ENCODE measurements at places on chromosomes 11 and 22. TPM values are rescaled to one million over a fixed set of nuclear protein-coding genes. Genes with fewer than 3 reads are reported as not detected.

DNA sequence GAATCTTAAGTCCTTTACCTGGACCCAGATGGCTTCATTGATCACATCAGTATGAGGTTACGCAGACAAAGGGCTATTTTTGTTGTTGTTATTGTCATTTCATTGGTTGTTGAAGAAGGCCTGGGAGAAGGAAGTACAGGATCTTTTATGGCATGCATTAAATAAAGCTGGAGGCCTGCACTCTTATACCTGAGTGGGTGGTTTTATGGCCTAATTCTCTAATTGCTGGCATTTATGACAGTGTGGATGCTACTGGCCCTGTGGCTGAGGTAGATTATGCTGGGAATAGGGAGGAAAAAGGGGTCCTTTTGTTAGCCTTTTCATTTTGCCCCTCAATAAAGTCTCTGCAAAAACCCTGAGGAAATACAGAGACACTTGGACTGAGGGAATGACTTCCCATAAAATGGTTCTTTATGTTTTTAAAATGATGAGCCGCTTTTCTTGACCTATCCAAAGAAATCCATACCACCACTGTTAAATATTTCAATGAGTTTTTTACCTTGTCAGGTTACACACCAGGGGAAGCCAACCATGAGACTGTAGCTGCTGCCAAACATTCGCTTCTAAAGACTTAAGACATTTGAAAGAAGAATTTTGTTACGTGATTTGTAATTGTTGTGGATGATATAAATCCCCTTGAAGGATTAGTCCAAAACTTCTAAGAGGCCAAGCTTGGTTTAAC is 6.8 kb downstream of the KMT2A start:
- no peak for DNase-seq
- H3K36me3 ChIP-seq = no peaks in the 10 kb centered on the region
- peaks cover 63% of the 10 kb centered on the region for H3K4me1 ChIP-seq
- no peaks in the 10 kb centered on the region for H3K27me3 ChIP-seq
- H3K4me3 ChIP-seq = no peak overlapping the region
- no peak overlapping the region for H3K27ac ChIP-seq

The YPEL1 gene
- total RNA-seq = 6.0 TPM

The NUCB2 gene
- total RNA-seq = 231 TPM

The PGA5 gene
- total RNA-seq = not detected

DNA sequence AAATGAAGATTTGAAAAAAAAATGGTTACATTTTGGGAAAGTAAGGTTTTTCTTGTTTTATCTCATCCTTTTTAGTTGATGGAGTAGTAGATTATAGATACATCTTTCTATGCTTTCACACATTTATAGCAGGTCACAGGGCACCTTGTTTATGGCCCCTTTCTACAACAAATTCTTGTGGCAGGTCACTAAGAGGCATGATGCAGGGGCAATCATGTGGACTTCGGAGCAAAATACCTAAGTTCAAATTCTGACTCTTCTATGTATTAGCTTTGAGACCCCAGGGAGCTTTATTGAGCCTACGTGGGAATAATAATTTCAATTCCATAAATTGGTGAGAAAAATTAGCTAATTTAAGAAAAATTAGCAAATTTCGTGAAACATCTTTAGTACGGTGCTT is 177.4 kb downstream of the DSCAML1 start:
- H3K27me3 ChIP-seq = peaks cover 28% of the 10 kb centered on the region
- H3K4me3 ChIP-seq = no peak overlapping the region
- H3K4me1 ChIP-seq = no peaks in the 10 kb centered on the region
- no peak for DNase-seq

The CDC42BPG gene
- 0.46 TPM for total RNA-seq

The CCDC88B gene
- total RNA-seq = 0.99 TPM

GRCh38 chr11:91421641-91422040 is 803.0 kb upstream of the FAT3 start:
- H3K27me3 ChIP-seq = peaks cover 11% of the 10 kb centered on the region
- no peaks in the 10 kb centered on the region for H3K4me1 ChIP-seq
- no peaks in the 10 kb centered on the region for H3K36me3 ChIP-seq
- H3K4me3 ChIP-seq = no peak overlapping the region
- H3K27ac ChIP-seq = no peak overlapping the region

DNA sequence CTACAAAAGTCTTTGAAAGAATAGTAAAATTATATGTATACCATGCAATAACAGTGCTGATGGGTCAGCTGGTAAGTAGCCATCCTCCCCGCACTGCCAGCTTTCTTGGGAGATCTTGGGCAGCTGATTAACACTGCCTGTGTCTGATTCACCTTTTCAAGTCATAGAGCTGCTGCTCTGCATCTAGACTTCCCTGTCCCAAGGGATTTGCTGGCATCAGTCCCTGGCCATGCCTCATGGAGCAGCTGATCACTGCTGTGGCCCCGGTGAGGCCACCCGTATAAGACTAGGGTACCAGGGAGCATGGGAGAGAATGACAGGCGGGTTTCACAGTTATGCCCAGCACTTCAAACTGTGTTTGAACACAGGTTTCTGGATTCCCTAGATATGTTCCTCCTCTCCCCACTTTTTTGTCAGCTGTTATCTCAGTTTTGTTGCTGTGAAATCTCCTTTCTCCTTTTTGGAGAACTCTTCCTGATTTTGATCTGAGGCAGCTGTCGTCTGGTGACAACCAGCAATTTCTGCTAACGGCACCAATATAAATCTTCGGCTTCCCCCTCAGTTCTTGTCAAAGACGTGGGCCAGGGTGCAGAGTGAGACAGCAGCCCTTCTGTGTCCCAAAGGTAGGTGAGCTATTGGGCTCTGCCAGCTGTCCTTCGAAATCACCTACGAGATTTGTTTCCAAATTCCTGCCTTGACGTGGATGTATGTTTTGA is 438.9 kb downstream of the NTM start:
- no peaks in the 10 kb centered on the region for H3K4me1 ChIP-seq
- no peak overlapping the region for H3K4me3 ChIP-seq
- no peaks in the 10 kb centered on the region for H3K36me3 ChIP-seq
- no peak overlapping the region for H3K27ac ChIP-seq
- no peak for DNase-seq
- peaks cover 27% of the 10 kb centered on the region for H3K27me3 ChIP-seq

GRCh38 chr11:2369320-2369719 is 7.8 kb upstream of the CD81 start:
- no peak overlapping the region for H3K4me3 ChIP-seq
- H3K27me3 ChIP-seq = no peaks in the 10 kb centered on the region
- no peak overlapping the region for H3K27ac ChIP-seq
- no peaks in the 10 kb centered on the region for H3K36me3 ChIP-seq

The MS4A3 gene
- total RNA-seq = not detected

DNA sequence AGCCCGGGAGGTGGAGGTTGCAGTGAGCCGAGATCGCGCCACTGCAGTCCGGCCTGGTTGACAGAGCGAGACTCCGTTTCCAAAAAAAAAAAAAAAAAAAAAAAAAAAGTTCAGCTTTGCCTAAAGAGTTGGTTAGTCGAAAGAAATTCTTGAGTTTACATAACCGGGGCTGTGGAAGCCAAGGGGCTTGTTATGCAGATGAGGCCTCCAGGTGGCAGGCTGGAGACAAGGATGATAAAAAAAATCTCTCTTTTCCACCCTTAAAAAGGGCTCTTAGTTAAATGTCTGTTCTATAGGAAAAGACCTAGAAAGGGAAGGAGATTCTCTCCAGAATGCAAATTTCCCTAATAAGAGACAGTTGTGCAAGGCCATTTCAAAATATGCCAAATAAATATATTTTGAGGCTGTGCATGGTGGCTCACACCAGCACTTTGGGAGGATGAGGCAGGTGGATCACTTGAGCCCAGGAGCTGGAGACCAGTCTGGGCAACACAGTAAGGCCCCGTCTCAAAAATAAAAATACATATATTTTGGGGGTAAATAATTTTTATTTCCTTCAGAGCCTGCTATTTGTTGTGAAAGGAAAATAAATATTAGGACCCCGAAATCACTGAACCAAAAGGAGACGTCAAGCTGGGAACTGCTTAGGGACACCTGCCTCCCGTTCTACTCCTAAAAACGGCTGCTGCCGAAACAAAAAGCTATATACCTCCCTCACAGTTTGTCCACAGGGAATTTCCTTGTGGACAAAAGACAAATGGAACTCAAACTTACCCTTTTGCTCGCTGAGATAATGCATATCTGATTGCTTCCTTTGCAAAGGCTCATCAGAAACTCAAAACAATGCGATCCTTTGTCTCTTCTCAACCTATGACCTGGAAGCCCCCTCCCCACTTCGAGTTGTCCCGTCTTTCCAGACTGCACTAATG is 2.4 kb upstream of the IFITM2 start:
- H3K27ac ChIP-seq = no peak overlapping the region
- no peaks in the 10 kb centered on the region for H3K36me3 ChIP-seq
- no peak for DNase-seq
- peaks cover 33% of the 10 kb centered on the region for H3K4me1 ChIP-seq
- H3K4me3 ChIP-seq = no peak overlapping the region
- H3K27me3 ChIP-seq = no peaks in the 10 kb centered on the region

GRCh38 chr11:1202154-1202775 is 20.6 kb upstream of the MUC5B start:
- peak; percentile 77 for DNase-seq
- peaks cover 2% of the 10 kb centered on the region for H3K27me3 ChIP-seq
- H3K4me3 ChIP-seq = no peak overlapping the region
- no peaks in the 10 kb centered on the region for H3K4me1 ChIP-seq

The MYOD1 gene
- not detected for total RNA-seq

DNA sequence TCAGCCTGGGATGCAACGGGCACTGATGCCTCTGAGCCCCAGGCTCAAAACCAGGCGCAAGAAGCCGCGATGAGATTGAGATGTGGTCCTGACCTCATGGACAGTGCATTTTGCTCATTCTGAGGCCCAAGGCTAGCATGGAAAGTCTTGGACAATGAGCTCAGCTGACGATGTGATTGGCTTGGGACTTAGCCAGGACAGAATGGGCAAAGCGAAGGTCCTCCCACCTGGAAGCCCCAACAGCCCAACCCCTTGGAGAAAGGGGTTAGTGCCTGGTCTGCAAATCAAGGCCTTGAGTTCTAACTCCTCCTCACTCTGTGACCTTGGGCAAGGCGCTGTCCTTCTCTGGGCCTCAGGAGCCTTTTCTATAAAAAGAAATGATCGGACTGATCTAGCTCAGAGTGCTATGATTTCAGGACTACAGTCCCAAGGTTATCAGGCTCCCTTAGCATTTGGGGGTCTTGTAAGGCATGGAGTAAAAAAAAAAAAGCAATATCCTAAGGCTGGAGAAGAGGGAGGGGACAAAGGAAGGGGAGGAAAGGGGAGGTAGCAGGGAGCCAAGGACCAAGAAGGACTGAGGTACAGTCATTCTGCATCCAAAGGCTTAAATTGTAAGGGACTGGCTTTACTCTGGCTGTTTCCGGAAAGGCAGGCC is 2.7 kb downstream of the SLC43A3 start:
- H3K27me3 ChIP-seq = no peaks in the 10 kb centered on the region
- H3K4me3 ChIP-seq = no peak overlapping the region
- peaks cover 37% of the 10 kb centered on the region for H3K4me1 ChIP-seq
- peak overlapping the region; percentile 77 for H3K27ac ChIP-seq
- no peak for DNase-seq
- peaks cover 5% of the 10 kb centered on the region for H3K36me3 ChIP-seq

- DNase-seq = peak; percentile 62
- H3K4me1 ChIP-seq = peaks cover 49% of the 10 kb centered on the region
- peaks cover 15% of the 10 kb centered on the region for H3K36me3 ChIP-seq
- H3K27me3 ChIP-seq = peaks cover under 1% of the 10 kb centered on the region
These were observed 2.1 kb downstream of the FADD start for GRCh38 chr11:70205049-70205725.

The NCR3LG1 gene
- 9.4 TPM for total RNA-seq

GRCh38 chr11:131867457-131868257 is 497.2 kb downstream of the NTM start:
- H3K4me1 ChIP-seq = peaks cover 13% of the 10 kb centered on the region
- no peaks in the 10 kb centered on the region for H3K27me3 ChIP-seq
- no peak overlapping the region for H3K27ac ChIP-seq
- no peaks in the 10 kb centered on the region for H3K36me3 ChIP-seq
- DNase-seq = no peak

DNA sequence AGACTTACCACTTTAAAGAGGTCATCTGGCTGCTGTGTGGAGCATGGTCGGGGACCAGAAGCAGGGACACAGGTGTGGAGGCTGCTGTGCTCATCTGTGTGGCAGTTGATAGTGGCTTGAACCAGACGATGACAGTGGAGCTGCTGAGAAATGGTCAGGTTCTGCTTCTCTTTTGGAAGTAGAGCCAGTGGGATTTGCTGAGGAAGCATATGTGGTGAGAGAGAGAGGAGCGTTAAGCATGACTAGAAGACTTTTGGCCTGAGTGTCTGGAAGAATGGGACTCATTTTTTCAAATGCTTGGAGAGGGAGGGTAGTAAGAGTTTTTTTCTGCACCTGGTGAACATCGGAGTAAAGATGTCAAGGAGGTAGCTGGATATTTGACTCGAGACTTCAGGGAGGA is 12.5 kb upstream of the SREBF2 start:
- no peaks in the 10 kb centered on the region for H3K27me3 ChIP-seq
- H3K27ac ChIP-seq = no peak overlapping the region
- no peak overlapping the region for H3K4me3 ChIP-seq
- H3K4me1 ChIP-seq = peaks cover 18% of the 10 kb centered on the region

GRCh38 chr11:115996125-115996807 is 492.1 kb upstream of the CADM1 start:
- H3K27me3 ChIP-seq = peaks cover 6% of the 10 kb centered on the region
- DNase-seq = no peak
- no peak overlapping the region for H3K4me3 ChIP-seq
- peaks cover 13% of the 10 kb centered on the region for H3K4me1 ChIP-seq

DNA sequence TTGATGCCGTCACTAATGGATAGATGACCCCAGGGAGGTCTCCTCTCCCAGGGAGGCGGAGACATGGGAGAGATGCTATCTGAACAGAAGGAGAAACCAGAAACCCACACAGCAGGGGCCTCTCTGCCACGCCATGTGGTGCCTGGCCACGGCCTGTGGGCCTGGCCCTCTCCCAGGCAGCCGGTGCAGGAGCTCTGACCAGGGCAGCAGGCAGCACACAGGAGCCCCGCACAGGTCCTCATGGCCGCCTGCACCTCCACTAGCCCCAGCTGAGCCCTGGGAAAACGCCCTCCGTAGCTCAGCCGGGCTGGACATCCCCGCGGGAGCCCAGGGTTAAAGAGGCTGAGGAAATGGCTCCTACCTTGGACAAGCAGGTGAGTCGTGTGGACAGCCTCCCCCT is 19.8 kb downstream of the IGSF9B start:
- no peak overlapping the region for H3K4me3 ChIP-seq
- H3K36me3 ChIP-seq = peaks cover 17% of the 10 kb centered on the region
- H3K4me1 ChIP-seq = peaks cover 4% of the 10 kb centered on the region

DNA sequence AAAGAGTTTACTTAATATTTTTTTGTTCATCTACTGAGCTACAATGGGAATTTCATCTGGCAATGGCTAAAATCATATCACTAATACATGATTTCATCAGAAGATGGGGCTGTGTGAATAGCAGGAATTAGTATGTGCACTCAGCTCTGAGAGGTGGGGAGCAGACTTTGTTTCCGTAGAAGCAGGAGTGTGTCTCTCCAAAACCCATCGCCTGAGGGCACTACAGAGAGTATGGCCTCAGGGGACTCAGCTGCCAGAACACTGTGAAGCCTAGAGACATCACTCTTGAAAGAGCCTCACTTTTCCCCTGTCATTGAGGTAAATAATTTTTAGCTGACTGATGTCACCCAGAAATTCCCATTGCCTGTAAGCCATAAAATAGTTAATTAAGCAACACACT is 261.4 kb upstream of the ISX start:
- H3K4me3 ChIP-seq = no peak overlapping the region
- H3K27me3 ChIP-seq = peaks cover 2% of the 10 kb centered on the region
- DNase-seq = no peak
- H3K27ac ChIP-seq = no peak overlapping the region
- H3K4me1 ChIP-seq = peaks cover 33% of the 10 kb centered on the region

- peak overlapping the region; percentile 61 for H3K27ac ChIP-seq
- H3K4me1 ChIP-seq = peaks cover 27% of the 10 kb centered on the region
- no peak for DNase-seq
- no peak overlapping the region for H3K4me3 ChIP-seq
- no peaks in the 10 kb centered on the region for H3K36me3 ChIP-seq
- H3K27me3 ChIP-seq = no peaks in the 10 kb centered on the region
These were observed 137.6 kb upstream of the TTC12 start for GRCh38 chr11:113176599-113177360.

The NXPE4 gene
- not detected for total RNA-seq

Data from chondrocyte (in vitro differentiated cells).